ENCODE measurements at places on chromosomes 7 and 10.
A peak's percentile ranks its signal among the peaks of the same experiment; 100 is the strongest.

DNA sequence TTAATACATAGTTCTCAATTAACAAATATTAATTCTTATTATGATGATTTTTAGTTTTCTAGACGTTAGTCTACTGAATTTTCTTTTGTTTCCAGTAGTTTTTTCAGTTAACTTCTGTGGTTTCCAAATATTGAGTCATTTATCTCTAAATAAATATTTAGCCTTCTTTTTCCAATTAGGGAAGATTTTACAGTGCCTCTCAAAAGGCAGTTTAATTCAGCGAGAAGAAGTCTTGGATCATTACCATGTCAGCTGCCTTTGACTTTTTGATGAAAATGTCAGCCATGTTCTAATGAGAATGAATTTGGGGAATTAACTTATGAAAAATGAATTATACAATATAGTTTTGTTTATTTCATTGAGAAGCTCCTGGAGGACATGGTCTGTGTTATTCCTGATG is 90.0 kb downstream of the CDK14 start:
- no peak for DNase-seq

GRCh38 chr7:108171164-108171563 is 41.0 kb upstream of the LAMB4 start:
- DNase-seq = no peak

DNA sequence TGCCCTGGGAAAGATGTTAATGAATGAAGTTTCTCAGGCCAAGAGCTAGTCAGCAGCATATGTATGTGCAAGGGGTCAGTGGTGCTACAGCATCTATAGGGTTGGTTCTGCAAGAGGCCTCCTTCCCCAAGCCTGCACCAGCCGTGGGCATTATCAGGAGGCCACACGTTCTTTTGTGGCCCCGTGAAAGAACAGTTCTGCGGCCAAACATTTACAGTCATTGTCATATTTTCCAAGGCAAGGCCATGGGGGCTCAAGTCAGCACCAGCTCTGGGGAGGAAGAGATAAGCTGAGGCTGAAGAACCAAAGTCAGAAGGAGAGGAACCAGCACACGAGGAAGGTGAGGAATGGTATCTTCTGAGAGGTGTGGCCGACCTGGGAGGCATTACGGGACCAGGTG is 54.4 kb upstream of the TMEM72 start:
- DNase-seq = no peak

- no peak for DNase-seq
Observed at GRCh38 chr7:112211348-112211907, 4.9 kb downstream of the ZNF277 start.

GRCh38 chr10:4775808-4776207 is 50.2 kb upstream of the AKR1E2 start:
- DNase-seq = no peak

DNA sequence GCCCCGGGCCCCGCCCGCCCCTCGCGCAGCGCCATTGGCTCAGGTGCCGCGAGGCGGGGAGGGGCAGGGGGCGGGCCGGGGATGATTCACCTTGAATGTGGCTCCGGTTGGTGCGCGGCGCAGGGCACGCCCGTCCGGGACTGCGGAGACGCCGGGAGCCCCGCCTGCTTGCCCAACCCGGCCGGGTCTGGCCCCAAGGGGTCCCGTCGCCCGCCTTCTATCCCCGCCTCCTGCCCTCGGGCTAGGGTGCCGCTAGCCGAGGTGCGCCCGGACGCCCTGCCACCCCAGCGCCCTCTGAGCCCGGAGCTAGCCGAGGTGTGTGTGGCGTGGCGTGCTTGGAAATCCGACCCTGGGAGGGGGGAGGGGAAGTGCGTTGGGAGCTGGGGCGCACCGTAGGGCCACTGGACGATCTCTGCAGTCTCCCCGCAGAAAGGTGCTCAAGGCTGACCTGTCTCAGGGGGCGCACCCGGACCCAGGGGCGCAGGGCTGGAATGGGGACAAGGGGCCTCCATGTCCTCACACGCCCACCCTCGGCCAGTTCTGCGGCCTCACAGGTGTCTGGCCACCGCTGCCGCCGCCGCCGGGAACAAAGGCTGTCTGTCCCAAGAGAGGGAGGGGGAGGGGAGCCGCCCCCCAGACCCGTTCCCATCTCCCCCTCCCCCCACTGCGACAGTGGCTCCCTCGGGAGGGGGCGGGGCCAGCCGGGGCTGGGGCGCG is 168.9 kb downstream of the NRF1 start:
- peak; percentile 67 for DNase-seq

DNA sequence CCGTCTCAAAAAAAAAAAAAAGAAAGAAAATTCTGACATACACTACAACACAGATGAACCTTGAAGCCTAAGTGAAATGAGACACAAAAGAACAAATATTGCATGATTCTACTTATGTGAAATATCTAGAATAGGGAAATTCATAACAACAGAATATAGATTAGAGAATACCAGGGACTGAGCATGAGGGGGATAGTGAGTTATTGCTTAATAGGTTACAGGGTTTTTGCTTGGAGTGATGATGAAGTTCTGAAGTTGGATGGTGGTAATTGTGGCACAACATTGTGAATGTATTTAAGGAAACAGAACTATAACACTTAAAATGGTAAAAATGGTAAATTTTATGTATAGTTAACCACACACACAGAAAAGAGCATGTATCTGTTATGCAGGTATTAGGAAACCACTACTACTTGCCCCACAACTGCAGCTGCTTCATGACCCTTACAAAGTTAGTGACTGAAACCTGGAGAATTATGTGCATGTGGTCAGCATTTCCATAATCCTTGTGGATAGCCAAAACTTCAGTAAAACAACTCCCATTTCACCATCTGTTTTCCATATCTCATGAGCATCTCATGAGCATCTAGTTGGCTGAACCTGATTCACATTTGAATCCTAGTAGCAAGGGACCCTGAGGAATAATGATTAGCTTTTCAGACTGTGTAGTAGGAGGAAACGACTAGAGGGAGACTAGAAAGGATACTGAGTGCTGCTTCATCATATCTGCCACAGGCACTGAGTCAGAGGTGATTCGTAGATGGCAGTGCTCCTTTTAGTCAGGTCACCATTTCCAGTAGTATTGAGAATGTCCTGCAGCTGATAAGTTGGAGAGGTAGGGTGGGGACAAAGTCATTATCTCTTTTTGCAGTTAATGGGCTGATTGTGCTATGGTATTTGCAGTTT is 26.3 kb downstream of the SAMD8 start:
- no peak for DNase-seq

GRCh38 chr7:91288208-91288824 is 24.1 kb downstream of the FZD1 start:
- DNase-seq = no peak

GRCh38 chr7:152618427-152618826 is 57.5 kb downstream of the XRCC2 start:
- no peak for DNase-seq

- no peak for DNase-seq
Observed at GRCh38 chr10:75159519-75159918, 48.1 kb downstream of the SAMD8 start.

DNA sequence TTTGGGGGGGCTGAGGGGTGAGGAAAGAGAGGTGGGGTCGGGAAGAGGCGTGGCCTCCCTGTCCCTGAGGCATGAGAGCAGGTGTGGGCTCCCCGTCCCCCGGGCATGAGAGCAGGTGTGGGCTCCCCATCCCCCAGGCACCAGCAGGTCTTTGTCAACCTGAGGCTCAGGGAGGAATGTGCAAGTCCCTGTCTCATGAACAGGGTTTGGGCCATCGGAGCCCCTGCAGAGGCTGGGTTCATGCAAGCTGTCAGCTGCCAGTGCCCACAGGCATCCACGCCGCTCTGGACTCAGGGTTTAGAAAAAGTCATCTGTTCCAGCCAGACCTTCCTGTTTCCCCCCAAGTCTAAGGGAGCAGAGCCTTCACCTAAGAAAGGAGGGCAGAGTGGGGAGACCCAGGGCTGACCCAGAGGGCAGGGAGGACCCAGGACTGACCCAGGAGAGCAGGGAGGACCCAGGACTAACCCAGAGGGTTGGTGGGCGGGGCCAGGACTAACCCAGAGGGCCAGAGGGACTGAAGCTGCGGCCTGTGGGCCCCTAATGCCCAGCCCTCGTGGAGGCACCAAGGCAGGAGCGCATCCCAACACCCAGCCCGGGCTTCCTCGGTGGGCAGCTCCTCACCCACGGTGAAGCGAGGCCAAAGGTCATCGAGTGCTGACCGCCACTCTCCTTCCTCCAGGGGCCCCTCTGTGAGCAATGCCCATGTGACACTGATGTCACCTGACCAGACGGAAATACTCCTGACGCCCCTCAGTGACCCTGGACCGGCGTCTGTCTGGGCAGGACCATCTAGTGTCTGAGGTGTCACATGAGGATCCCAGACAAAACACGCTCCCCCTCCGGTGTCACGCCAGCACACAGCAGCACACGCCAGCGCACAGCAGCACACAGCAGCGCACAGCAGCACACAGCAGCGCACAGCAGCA is 28.9 kb upstream of the GPR146 start:
- no peak for DNase-seq

DNA sequence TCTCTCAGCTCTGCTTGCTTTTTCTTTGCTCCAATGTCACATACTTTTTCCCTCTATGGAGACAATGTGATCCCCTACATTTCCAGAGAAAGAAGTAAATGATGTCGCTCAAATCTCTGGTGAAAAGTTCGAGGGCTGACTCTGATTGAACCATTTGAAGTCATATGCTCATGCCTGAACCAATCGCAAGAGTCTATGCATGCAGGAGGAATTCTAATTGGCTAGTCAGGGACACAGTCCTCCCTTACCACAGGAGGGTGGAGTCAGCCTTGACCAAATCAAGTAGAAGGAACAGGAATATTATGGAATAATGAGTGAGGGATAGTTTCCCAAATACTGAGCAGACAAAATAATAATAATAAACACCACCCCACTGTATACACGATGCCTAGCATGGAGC is 96.8 kb downstream of the PRLHR start:
- DNase-seq = no peak

DNA sequence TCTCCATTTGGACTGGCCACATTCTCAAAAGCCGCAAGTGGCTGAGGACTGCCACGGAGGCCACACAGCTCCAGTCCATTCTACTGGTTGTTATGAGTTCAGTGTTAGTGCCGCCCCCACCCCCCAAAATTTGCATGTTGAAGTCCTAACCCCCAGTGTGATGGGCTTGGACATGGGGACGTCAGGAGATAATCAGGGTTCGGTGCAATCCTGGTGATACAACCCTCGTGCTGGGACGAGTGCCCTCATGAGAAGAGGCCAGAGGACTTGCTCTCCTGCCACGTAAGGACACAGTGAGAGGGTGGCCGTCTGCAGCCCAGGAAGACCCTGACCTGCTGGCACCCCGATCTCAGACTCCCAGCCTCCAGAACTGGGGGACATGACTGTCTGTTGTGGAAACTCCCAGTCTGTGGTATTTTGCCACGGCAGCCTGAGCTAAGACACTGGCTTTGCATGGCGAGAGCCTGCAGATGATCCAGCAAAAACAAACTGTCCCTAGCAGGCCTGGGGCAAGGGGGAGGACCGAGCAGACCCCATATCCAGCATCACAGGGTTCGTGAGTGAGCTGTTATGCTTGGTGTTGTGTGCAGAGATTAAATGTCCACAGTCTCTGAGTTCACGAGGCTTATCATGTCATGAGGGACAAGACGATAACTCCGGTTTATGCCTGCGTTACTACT is 41.5 kb upstream of the INSIG1 start:
- DNase-seq = no peak

- DNase-seq = no peak
Observed at GRCh38 chr7:142560166-142560565, 189.1 kb upstream of the PRSS1 start.

- DNase-seq = no peak
Observed at GRCh38 chr7:154794147-154794780, 208.7 kb downstream of the PAXIP1 start.

GRCh38 chr10:119454316-119454715 is 88.2 kb downstream of the RGS10 start:
- DNase-seq = no peak

GRCh38 chr10:98269435-98269912 is 1.5 kb upstream of the LOXL4 start:
- no peak for DNase-seq

DNA sequence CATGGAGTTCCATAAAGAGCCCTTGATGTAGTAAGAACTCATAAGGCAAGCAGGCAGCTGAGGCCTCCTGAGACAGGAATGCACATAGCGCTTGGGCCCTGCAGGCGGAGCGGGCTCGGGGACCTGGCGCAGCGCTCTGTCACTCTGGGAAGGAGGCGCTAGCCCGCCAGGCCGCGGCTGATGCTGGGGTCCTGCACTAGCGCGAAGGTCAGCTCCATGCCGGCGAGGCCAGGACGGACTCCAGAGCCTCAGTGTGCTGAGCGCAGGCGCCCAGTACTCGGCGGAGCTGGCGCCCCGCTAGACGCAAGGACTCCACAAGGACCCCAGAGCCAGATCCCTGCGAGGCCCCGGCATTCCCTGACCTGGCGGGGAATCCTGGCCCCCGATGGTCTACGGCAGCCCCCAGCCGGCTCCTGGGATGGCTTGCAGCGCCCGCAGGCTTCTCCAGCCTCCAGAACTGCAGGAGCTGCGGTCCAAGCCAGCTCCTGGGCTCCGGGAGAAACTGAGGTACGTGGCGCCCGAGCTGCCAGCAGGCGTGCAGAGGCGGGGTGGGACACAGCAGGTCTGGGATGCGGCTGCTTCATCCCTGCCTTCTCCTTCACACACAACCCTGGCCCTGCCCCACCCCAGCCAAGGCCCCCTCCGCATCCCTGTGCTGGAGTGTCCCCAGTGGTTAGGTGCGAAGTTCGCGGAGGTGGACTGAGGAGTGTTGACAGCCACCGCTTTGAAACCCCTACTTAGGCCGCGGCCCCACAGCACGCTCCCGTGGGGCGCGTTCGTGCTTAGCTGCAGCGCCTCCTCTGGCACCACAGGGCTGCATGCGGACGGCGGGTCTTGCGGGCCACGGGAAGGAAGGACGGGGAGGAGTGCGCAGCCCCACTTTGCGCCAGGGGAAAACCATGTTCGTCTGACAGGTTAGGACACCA is 761.5 kb upstream of the POM121L12 start:
- no peak for DNase-seq

GRCh38 chr10:2556883-2557282 is 510.5 kb upstream of the PFKP start:
- no peak for DNase-seq

DNA sequence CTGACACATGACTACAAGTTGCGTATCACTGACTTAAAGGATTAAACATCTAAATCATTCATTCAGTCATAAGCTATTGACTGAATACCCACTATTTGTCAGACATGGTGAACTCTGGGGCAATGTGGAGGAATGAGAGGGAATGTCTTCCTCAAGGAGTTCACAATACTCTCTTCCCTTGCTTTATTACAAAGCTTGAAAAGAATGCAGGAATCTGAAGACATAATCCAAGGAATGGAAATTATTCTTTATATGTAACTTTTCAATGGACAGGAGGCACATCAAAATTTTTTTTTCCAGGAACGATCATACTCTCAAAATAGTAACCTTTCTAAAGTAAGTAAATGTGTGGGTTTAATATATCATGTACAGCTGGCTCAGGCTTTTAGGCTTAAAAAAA is 111.9 kb downstream of the ATXN7L1 start:
- DNase-seq = no peak

- no peak for DNase-seq
Observed at GRCh38 chr7:87148332-87148955, 3.8 kb upstream of the DMTF1 start.

Measured in activated naive CD8-positive, alpha-beta T cell treated with anti-CD3 and anti-CD28 coated beads, Interleukin-2, amount 50 U/mL, for 16 hours (primary cell).